Stimulated activated naive CD4-positive, alpha-beta T cell (primary cell): ENCODE measurements at places on chromosomes 6 and 20.

GRCh38 chr6:35668744-35669450 lies 19.8 kb downstream of the FKBP5 start:
- no peak for DNase-seq

DNA sequence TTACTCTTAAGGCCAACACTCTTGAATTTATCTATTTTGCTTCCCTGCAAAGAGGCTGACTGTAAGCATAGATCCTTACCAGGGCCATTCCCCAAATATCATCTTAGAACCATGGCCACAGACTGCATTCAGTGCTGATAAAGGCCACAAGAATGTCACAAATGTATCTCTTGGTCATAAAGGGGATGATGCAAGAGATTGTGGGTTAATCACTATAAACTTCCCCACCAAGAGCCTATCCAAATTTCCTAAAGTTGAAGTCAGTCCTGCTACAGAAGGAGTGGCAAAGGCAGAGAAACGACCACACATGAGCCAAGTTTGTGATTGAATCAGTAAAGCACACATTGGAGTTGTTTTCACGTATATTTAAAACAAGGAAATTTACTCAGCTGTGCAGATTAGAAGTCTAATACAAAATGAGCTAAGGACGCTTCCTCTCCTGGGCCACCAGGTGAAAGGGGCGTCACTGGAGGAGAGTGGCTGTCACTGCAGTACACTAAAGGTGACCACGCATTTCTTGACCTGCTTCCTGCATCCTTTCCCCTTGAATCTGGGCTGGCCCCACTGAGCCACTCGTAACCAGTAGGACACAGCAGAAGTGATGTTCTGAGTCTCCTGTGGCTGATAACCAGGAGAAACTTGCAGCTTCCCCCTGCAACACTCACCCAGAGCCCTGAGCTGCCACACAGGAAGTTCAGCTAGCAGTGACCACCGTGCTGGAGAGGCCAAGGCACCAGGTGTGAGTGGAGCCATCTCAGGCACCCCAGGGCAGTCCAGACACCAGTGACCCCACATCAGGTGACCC lies 181.9 kb downstream of the SYNDIG1 start:
- no peak for DNase-seq

DNA sequence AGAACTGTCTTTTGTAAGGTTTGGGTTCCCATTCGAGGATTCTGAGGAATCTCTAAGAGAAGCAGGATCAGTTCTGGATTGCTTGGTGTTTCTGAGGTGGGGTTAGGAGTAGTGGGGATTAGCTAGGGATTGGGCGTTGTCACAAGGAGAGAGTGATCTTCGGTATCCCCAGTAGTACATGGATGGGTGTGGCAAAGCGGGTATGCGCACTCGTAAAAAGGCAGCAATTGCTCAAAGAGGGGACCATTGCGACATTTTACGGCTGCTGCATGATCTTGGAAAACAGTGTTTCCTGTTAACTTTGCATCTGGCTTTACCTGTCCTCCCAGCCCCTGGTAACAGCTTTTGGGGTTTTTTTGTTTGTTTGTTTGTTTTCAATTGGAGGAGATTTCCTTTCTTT lies 9.7 kb upstream of the ZSCAN9 start:
- no peak for DNase-seq

- no peak for DNase-seq
Observed at GRCh38 chr20:11457488-11457887, 460.2 kb upstream of the BTBD3 start.

GRCh38 chr20:51624157-51624731 lies 81.7 kb upstream of the NFATC2 start:
- DNase-seq, result peak; percentile 53

DNA sequence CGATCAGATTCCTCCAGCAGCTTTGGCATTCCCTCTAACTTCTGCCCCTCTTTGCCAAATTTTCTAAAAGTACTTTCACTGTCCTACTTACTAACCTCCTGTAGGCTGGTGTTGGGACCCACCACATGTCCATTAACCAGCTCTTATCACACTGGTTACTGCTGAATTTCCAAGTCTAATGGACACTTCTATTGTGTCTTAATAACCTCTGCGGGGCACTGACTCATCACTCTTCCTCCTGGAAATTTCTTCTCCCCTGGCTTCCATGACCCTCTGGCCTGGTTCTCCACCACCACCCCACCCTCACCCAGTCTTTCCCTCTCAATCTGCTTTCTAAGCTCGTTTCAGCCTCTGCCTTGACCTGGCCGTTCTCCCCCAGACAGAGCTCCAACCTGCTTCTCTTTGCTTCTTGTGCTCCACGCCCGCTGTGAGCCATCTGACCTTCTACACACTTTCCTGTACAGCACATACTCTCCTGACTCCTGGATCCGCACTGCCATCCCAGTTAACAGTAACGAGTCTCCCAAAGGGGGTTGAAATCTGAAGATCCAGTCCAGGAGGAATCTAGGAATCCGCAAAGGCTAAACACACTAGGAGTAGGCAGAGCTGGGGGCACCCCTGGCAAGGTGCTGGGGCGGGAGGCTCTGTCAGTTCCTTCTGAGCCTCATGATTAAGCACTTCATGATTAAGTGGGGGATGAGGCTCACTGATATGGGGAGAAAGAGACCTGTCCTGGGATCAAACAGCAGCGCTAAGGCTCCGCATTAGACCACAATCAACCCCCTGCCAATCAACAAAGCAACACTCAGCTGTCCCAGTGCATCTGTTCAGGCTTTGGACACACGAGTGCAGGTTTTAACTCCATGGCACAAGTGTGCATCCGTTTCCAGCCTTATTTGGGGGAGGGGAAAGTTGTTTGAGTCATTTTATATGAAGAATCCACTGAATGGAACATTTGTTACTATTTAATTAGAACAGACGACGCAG lies 146.3 kb downstream of the LY86 start:
- no peak for DNase-seq
